ENCODE measurements at places on chromosomes 7 and 10.

DNA sequence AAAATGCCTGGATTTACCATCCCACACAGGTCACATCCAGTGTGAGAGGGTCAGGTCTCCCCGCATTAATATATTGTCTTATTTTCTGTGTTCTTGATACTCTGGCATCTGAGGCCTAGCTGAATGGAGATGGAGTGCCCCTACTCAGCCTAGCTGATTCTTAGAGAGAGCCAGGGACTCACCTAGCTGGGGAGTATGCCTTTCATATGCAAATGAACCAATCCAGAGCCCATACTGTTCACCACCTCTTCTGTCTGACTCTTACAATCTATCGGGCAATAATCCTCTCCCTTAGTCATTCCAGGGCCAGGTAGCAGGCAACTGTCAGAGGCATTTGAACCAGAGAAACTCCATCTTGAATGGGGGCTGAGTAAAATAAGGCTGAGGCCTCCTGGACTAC, 46.3 kb downstream of the LBX1 start:
- no peak for DNase-seq

GRCh38 chr10:70435241-70436085, 6.0 kb downstream of the NODAL start:
- DNase-seq = no peak

GRCh38 chr7:65846008-65846570, 26.8 kb upstream of the VKORC1L1 start:
- DNase-seq = no peak

- no peak for DNase-seq
Measured at GRCh38 chr7:39588416-39588815, 22.2 kb downstream of the YAE1 start.

DNA sequence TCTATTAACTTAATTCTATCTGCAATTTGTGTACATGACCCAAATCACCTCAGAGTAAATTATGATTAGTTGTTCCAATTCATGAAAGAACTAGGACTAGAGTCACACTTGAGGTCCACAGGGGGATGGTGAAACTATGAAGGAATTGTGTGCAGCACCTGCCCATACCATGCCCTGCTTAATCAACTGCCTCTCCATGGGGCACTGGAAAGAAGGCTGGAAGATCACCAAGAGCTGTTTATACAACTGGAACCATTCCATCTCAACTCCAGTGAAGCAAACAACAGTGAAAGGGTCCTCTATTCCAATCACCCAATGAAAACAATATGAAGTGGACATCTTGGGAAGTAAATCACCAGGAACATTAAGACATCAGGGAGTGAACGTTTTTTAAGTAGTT, 98.7 kb upstream of the SEMA3D start:
- DNase-seq = no peak

GRCh38 chr10:87059401-87059800, 35.2 kb downstream of the GLUD1 start:
- DNase-seq = no peak
